Caudate nucleus (tissue), 63 donors: ENCODE measurements at places on chromosomes 16 and 17.
A peak's percentile ranks its signal among the peaks of the same experiment; 100 is the strongest.

DNA sequence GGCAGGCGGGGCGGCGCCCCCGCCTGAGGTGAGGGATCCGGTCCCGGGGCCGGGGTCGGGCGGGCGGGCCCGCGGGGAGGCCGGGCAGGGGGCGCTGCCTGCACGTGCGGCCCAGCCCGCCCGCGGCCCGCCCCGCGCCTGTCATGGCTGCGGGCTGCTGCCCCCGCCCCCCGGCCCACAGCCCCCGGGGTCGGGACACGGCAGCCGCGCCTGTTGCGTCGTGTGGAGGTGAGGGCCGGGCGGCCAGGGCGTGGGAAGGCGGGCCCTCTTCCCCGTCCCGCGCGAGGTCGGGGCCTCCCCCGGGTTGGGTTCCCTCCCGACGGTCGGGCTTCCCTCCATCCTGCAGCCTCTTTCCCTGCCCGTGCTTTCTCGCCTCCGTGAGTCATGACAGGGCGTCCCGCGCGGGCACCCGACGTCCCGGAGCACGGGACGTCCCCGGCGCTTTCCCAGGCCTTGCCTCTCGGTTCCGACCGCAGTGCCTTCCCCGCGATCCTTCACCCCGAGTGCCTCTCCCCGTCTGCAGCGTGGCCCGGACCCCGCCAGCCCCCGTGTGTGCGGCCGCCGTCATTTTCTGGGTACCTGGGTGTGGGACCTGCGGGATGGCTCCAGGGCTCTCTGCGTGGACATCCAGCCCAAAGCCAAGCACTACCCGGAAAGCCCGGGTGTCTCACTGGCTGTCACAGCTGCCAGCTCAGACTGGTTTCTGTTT is 76.7 kb downstream of the CHD9 start:
- DNase-seq, result peak; percentile 11

GRCh38 chr16:69482410-69482991 is 58.1 kb downstream of the CYB5B start:
- DNase-seq, result no peak

- DNase-seq, result no peak
Observed at GRCh38 chr17:28482551-28483199, 9.2 kb downstream of the SLC13A2 start.

GRCh38 chr17:65028545-65028843 is 28.0 kb downstream of the GNA13 start:
- DNase-seq, result no peak

DNA sequence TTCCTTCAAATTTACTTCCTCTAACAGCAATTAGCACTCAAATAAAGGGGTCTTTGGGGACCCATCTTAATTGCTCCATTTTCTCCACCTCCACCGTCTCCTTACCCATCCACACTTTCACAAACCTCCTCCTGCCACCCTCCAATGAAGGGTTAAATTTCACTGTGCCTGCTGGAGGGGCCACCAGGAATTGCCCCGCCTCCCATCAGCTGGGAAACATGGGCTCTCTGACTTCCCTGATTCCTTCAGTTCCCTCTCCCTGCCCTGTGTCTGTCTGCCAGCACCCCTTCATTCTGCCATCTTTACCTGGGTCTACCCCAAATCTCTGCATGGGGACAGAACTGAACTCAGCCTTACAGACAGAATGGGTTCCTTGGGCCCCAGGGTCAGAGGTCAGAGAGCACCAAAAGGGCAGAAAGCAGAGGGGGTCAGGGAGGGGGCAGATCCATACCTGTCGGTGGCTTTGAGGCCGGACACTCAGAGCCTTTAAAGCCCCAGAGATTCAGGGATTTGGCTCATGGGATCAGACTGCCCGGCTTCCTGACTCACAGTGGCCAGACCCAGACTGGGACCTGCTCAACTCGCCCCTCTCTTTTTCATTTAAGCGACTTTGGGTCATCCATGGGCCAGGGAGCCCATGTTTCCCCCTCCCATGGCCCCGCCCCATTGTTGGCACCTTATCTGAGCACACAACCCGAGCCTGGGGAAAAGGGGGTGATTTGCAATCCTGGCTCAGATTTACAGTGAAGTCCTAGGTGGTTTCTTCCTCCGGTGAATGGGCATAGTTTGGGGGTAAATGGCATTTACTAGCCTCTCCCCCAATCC is 17.6 kb upstream of the SP2 start:
- DNase-seq, result no peak

DNA sequence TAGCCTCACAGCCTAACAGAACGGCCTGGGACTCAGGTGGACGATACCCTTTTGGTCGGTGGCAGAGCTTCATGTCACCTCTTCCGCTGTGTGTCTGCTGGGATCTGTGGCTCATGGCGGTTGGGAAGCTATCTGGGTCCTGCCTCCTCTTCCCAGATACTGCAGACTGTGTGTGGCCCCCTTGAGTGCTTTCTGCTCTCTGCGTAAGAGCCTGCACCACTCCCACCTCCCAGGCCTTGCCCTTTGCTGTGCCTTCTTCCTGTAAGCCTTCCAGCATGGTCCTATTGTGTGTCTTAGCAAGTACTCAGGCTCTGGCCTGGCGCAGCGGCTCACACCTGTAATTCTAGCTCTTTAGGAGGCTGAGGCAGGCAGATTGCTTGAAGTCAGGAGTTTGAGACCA is 17.5 kb upstream of the ADCY7 start:
- no peak for DNase-seq

- DNase-seq, result no peak
Observed at GRCh38 chr16:57061084-57061905, 31.1 kb upstream of the CPNE2 start.

GRCh38 chr17:38676706-38677504 is 2.1 kb upstream of the EPOP start:
- peak; percentile 78 for DNase-seq

DNA sequence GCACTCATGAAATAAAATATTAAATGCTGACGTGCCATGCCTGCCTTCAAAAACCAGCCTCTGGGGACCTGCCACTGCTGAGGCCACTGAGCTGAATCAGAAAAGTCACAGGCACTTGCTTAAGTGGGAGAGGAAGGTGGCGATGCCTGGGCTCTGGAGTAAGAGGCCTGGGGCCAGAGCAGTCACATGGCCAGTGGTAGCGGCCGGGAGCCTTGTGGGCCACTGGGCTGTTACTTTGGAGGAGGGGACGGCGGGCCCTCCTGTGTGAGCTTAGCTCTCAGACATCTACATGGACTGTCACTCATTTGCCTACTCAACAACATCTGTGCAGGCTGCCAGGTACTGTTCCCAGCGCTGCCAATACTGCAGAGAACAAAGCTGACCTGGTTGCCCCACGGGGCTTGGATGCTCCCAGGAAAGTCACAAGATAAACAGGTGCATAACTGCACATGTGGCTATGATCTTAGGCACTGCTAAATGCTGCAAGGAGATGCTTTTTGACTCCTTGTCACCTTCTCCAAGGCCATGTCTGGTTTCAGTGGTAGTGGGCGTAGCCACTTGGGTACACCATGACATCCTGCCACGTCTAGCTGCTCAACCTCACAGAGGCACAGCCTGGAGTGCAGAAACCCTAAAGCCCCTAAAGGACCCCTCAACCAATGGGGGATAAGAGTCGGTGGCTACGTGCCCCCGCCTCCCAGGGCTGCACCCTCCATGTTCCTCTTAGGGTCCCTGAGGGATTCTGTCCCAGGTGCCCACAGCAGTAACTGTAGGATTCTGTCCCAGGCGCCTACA is 11.6 kb downstream of the COTL1 start:
- no peak for DNase-seq

DNA sequence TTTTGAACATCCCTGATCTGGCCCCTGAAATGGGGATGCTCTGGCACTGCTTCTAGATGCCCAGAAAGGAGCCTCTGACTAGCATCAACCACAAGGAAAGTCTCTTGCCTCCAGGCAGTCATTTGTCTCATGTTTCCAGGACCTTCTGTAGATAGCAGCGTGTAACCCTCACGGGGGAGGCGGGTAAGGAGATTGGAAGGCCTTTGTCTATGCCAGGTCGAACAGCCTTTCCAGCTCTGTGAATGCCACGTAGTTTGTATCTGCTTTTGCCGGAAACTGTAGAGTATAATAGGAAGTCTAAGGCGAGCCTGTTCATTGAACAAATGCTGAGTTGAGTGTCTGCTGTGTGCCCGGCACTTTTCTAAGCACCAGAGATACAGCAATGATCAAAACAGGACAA is 43.9 kb upstream of the AQP8 start:
- no peak for DNase-seq

DNA sequence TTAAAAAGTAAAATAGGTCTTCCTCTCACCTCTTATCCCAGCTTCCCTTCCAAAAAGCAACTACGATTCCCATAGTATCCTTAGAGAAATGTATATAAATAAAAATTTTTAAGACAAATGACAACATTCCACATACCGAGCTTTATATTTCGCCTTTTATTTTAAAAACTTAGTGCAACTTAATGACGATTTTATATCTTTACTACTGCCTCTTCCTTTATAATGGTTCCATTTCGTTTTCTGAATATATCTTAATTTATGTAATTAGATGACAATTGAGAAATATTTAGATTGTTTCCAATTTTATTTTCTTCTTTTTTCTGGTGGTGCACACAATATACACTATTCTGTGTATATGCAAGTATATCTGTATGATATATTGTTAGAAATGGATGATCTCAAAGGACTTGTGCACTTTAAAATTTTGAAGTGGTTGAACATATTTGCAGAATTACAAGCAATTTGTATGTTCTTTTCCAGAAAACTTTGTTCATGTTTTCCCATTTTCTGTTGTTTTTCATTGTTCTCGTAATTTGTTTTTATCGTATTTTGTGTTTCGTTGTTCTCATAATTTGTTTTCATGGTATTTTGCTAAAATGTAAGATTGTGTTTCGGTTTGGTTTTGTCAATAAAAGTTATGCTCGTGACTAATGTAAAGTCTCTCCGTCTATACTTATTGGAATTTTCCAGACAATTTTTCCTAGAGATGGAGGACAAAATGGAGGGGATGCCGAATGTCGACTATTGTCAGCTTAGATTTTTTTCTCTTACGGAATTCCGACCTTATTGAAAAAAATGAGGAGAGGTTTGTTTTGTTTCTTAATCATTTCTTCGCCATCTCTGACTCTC is 20.4 kb upstream of the HOXB13 start:
- DNase-seq, result no peak

- no peak for DNase-seq
Observed at GRCh38 chr17:61723183-61723582, 132.2 kb upstream of the NACA2 start.

DNA sequence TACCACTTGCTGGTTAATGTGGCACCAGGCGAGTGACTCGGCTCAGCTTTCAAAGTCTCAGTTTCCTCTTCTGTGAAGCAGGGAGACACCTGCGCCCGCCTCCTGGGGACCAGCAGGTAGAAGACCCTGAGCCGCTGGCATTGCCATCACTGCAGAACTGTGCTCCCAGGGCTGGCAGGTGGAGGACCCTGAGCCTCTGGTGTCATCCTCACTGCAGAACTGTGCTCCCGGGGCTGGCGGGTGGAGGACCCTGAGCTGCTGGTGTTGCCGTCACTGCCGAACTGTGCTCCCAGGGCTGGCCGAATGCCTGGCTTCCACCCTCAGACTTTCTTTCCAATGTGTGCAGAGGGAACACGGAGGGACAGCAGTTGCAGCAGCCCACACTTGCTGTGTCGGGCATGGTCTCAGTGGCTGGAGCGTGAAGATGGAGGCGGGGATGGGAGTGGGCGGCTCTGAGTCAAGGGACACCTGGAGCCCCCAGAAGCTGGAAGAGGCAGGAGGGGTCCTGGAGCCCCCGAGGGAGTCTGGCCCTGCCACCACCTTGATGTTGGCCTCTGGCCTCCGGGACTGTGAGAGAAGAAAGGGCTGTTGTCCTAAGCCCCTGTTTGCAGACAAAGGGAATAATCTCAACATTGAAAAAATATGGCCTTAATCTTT is 75.8 kb upstream of the METTL9 start:
- no peak for DNase-seq

- no peak for DNase-seq
Observed at GRCh38 chr16:16164243-16164642, 59.1 kb downstream of the ABCC6 start.

DNA sequence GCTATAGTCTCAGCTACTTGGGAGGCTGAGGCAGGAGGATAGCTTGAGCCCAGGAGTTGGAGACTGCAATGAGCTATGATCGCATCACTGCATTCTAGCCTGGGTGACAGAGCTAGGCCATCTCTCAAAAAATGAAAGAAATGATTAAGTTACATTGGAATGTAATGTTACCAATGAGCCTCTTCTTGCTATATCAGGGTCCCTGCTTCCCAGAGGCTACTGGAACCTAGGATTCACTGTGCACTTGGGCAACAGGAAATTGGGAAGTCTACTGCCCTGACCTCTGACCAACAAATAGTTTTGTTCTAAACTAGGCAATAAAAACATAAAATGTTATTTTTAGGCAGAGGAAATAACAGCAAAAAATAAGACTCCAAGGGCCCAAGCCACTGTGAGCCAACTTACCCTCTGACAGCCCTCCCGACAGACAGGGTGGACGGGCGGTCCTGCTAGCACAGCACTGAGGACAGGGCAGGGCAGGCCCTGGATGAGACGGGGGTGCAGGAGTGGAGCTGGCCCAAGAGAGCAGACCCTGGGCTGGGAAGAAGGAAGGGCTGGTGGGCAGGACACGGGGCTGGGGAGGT is 27.5 kb downstream of the NSMCE1 start:
- no peak for DNase-seq

DNA sequence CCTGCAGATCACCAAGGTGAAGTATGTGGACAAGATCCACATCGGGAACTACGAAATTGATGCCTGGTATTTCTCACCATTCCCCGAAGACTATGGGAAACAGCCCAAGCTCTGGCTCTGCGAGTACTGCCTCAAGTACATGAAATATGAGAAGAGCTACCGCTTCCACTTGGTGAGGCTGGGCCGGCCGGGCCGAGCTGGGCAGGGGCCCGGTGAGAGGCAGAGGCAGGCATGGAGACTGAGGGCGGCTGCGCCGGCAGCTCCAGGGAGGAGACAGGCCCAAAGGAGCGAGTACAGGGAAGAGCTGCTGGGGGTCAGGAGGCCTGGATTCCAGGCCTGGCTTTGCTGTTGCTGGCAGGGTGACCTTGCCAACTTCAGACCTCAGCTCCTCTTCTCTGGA is 8.3 kb downstream of the PRSS8 start:
- no peak for DNase-seq

DNA sequence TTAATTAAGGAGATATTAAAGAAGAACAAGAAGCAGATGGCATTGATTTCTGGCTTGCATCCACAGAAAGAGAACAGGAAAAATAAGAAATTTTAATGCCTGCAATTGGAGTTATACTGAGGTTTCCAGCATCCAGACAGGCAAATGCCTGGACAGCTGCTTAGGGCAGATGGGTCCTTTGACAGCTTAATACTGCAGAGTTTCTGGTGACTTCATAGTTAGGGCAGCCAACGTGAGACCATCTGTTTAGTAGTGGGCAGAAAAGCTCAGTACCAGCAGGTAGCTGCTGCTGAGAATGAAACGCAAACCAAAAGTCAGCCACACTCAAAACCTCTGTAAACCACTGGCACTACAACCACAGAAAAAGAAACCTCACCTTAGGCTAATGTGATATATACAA is 109.8 kb downstream of the CDK5R1 start:
- no peak for DNase-seq
